GM04503 (cell line): ENCODE measurements at places on chromosomes 11 and 22.
A peak's percentile ranks its signal among the peaks of the same experiment; 100 is the strongest.

GRCh38 chr11:34238966-34239365, 118.8 kb downstream of the ABTB2 start:
- DNase-seq, result no peak

DNA sequence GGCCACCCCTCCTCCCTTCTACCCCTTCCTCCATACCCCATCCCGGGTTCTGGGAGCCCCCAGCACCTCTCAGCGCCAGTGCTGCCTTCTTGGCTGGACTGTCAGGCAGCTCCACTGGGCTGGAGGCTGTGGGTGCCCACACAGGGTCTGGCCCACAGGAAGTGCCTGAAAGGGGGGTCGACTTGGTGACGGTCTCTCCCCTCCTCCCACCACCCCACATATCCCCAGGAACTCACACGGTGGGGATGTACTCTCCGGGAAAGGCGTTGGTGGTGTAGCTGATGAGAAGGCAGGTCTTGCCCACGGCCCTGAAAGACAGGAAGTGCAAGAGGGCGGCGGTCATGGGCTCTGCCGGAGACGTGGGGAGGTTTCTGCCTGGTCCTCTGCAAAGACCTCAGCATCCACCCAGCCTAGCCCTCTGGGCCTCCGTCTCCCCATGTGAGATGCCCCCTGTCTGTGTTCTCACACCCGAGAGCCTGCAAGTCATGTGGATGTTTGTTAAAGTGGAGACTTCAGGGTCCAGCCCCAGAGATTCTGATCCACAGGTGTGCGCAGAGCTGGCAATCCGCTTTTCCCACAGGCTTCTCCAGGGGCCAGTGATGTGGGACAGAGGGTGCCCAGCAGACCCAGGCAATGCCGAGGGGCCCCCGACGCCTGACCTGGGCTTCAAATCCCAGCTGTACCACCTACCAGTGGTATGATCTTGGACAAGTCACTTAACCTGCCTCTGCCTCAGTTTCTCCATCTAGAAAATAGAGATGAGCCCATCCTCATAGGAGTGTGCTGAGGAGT, 2.5 kb downstream of the RAC2 start:
- DNase-seq, result no peak

DNA sequence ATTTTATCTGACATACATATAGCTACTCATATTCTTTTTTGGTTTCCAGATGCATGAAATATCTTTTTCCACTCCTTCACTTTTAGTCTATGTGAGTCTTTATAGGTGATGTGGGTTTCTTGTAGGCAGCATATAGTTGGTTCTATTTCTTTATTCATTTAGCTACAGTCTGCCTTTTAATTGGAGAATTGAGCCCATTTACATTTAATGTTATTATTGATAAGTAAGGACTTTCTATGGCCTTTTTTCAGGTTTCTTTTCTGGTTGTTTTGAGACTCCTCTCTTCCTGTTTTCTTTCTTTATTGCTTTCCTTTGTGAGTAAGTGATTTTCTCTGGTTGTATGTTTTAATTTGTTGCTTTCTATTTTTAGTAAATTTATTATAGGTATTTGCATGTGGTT, 27.2 kb downstream of the CNTF start:
- no peak for DNase-seq

GRCh38 chr11:64331569-64332371, 8.2 kb upstream of the CCDC88B start:
- peak; percentile 79 for DNase-seq

DNA sequence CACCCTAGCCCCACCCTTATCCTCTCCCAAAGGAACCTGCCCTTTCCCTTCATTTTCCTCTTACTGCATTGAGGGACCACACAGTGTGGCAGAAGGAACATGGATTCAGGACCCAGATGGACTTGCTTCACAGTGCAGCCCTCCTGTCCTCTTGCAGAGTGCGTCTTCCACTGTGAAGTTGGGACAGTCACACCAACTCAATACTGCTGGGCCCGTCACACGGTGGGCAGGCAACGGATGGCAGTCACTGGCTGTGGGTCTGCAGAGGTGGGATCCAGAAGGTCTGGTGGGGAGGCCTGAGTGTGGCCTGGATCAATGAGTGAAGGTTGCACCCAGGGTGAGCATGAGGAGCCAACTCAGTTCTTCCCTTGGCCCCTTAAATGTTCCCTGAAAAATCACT, 129.9 kb upstream of the B3GAT1 start:
- DNase-seq, result no peak

DNA sequence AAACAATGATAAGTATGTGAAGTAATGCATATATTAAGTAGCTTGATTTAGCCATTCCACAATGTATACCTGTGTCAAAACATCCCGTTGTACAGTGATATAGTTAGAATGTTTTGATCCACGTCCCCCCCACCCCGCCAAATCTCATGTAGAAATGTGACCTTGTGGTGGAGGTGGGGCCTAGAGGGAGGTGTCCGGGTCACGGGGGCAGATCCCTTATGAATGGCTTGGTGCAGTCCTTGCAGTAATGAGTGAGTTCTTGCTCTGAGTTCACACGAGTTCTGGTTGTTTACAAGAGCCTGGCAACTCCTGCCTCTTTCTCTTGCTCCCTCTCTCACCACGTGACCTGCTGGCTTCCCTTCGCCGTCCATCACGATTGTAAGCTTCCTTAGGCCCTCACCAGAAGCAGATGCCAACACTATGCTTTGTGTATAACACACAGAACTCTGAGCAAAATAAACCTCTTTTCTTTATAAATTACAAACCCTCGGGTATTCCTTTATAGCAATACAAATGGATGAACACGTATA, 41.6 kb downstream of the FANCF start:
- DNase-seq, result no peak

- DNase-seq, result no peak
Observed at GRCh38 chr11:109914038-109914437, 179.2 kb upstream of the ZC3H12C start.

DNA sequence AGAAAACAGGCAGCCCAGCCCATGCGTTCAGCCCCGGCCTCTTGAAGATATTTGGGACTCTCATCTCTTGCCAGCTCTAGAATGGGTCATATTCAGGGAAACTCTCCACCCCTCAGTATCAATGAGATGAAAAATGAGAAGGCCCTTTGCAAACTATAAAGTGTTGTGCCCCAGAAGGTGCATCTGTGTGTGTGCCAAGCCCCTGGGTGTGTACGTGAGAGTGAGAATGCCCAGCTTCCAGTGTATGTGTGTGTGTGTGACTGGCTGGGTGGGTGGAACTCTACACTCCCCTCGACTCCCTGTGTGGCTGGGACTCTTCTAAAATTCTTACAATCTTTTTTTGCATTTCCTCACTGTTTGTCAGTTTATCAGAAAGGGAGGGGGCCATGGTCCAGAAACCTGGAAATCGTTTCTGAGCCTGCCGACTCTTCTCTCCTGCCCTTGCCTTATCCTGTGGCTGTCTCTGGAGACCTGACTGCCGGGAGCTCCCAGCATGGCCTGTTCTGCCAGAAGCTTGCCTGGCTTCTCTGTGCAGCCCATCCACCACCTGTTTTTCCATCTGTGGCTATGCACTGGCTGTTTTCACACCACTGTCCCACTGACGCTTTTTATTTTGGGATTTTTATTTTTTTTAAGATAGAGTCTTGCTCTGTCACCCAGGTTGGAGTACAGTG, 1.2 kb downstream of the P2RY6 start:
- DNase-seq, result no peak

GRCh38 chr11:115111066-115111465, 393.1 kb downstream of the CADM1 start:
- DNase-seq, result no peak

DNA sequence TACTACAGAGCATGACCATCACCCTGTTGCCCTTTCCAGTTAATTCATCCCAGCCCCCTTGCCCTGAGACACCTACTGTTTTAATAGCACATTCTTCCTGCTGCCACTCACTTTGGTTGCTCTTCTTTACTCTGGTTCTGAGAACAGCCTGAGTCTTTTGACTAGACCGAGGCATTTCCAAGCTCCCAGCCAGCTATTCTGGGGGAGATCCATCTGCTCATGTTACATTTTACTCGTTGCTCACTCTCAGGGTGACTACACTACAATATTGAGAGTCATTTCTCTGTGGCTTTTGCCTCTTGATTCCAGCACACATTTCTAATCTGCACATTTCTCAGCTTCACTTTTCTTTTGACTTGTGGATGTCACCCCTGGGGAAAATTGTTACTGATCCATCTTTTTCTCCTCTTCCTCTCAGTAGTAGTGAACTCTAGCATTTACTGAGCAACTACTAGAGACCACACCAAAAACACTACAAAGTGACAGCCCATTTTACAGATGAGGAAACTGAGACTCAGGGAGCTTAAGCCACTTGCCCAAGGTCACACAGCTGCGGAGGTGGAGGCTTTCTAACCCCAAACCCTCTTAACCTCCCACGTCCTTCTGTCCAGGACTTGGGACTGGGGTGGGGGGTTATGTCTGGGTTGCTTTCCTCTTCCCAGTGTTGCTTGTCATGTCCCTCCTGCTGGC, 117.8 kb downstream of the C11orf91 start:
- no peak for DNase-seq

GRCh38 chr11:122723576-122723975, 68.1 kb downstream of the UBASH3B start:
- no peak for DNase-seq

- DNase-seq, result no peak
Observed at GRCh38 chr22:45910928-45911467, 66.0 kb downstream of the WNT7B start.

GRCh38 chr11:36033082-36033751, 89.4 kb downstream of the LDLRAD3 start:
- no peak for DNase-seq

DNA sequence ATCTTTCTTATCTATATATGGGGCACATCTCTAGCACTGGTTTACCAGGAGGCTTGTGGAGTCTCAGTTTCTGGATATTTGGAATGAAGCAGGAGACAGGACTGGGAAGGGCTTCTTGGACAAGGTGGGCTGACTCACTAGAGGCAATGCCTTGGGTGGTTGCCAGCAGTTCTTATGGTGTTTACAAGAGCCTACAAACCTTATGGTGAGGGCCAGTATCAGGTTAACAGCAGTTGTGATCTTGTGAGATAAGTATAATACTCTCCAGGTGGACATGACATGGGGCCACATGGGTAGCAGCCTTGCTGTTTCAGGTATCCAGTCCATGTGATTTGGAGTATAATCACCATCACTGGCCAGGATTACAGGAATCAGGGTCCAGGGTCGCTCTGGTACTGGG, 10.2 kb downstream of the FUT4 start:
- DNase-seq, result no peak

GRCh38 chr11:76658231-76658630, 12.3 kb downstream of the LRRC32 start:
- no peak for DNase-seq

GRCh38 chr11:117794135-117794534, 2.9 kb downstream of the DSCAML1 start:
- no peak for DNase-seq

DNA sequence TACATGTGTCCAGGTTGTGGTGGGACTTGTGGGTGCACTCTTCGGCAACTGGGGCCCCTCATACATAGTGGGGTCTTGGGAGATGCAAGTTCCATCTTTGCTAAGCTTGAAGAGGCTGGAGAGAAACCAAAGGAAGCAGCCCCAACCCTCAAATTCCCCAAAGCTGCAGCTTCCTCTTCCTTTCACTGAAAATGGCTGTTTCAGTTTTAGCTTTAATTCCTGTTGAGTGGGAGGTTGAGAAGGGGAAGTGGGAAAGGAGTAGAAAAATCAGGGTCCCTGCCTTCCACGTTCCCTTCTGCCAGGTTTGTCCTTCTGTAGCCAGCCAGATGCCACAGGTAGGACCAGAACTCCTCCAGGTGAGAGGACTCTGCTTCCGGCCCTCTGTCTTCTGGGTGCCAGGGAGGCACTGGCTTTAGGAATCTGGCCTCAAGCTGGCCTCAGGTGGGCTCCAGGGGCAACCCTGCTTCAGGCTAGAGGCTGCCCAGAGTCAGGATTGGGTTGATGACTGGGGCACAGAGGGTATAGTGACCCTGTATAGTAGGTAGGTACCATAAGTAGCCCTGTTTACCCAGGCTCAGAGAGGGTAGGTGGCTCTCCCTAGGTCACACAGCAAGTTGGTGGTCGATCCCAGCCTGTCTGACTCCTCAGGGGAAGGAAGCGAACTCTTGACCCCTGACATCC, 16.2 kb downstream of the P2RY6 start:
- DNase-seq, result no peak

GRCh38 chr22:37043828-37044538, 7.6 kb upstream of the KCTD17 start:
- no peak for DNase-seq

DNA sequence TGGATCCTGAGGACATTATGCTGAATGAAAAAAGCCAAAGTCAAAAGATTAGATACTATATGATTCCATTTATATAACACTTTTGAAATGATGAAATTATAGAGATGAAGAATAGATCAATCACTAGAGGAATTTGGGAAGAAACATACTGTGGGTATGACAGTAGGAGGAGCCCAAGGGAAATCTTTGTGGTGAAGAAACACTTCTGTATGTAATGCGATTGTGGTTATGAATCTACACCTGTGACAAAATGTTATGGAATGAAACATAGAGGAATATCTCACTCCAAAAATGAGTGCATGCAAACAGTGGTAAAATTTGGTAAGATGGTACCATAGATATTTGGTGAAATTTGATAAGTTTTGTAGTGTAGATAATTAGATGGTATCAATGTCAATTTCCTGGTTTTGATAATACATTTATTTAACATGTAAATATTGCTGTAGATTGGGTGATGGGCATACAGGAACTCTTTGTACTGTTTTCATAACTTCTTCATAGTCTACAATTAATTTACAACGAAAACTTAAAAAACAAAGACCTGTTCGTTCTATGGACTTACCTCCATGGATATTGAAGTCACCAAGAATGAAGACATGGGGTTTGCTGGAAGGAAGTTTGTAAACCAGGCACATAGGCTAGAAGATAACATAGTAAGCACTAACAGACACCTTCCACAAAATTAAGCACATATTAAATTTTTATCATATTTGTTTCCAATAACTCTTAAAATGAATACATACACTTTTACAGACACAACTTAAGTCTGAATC, 11.5 kb downstream of the MRGPRX1 start:
- no peak for DNase-seq

DNA sequence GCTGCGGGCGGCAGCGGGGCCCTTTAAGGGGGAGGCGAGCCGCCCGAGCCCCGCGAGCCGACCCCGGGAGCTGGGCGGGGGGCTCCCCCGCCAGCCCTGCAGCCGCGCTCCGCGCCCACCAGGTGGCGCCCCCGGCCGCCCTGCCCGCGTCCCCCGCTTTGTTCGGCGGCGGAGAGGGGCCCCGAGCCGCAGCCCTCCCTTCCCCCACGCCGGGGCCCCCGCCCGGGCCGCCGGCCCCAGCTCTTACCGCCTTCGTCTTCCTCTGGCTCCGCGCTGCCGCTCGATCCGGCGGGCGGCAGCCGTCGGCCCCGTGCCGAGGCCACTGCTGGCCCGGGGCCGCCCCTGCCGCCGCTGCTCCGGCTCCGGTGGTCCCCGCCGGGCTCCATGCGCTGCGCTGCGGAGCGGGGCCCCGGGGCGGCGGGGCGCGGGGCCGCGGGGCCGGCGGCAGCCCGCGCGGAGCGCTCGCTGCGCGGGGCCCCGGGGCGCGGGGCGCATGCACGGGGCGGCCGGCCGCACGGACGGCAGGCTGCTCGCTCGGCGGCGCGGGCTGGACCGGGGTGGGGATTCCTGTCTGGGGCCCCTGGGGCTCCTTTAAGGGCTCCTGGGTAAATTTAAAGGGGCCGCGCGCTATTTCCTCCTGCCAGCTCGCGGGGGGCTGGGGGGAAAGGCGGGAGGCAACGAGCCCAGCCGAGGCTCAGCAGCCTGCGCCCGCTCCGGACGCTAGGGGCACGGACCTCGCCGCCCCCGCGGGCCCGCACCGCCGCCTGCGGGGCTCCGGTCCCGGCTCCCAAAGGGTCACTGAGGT, at the start of gene ZFTA:
ZFTA (minus strand) TSS at position 539 of the 805 bp plus-strand sequence; CDS start at position 386, 153 bp downstream.
- DNase-seq, result no peak

GRCh38 chr11:43756575-43756974, 76.0 kb downstream of the HSD17B12 start:
- DNase-seq, result no peak
